ENCODE measurements at places on chromosomes 12 and 14.

DNA sequence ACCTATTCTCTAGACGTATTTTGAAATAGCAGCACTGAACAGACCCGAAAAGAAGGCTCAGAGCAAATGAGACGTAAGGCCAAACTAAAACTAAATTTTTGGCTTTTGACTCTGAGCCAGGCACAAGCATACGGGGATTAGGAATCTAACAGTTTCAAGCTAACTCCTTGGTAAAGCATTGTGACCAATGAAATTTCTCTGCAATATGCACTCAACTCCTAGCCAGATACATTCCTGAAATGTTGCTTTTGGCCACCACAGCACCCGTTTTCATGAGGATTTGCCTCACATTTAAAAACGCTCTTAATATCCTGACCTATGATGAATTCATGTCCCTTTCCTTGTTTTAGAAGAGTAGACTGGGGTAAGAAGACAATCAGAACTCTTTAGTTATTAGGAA, 53.1 kb upstream of the NPFF start:
- DNase-seq: no peak

DNA sequence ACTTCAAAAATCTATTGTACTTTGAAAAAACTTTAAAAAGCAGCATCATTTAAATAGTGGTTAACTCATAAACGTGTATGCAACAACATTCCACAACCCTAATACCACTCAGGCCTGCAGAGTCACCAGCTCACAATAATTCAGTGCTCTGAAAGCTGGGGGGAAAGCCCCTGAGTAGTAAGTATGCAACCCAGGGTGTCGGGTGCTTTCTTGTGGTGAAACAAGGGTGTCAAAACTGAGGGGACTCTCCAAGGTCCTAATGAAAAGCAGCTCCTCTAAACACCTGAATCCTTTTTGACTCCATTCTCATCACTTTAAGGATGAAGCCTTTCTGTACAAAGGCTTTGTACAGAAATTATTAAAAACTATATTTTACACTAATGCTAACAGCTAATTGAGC, 33.7 kb downstream of the FGFR1OP2 start:
- no peak for DNase-seq

- no peak for DNase-seq
These were observed 592.4 kb downstream of the SOX5 start for GRCh38 chr12:23356927-23357708.

DNA sequence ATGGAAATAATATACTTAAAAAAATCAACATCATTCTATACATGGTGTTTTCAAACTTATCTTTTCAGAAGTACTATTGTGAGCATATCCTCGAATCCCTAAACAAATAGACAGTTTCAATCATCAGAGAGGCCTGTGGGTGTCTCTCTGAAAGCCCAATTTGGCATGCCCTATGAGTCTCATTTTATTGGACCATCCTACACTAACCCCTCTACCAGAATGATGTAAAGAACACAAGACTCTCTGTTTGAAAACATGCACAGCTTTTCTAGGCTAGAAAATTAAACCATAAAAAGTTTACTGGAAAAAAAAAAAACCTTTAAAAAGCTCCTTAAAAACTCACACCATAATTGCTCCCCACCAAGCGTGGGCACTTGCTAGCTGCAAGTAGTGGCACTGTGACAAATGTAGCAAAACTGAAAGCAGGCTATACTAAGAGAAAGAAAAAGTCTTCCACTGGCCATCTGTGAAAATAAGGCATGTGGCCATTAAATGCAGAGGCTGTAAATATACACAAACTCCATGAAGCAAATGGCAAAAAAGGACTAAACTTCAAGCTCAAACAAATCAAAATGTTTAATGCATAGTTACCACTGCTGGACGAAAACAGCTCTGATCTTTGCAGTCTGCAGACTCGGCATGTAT, 394.2 kb downstream of the SOX5 start:
- DNase-seq: no peak

GRCh38 chr12:24011927-24012507, 62.5 kb upstream of the SOX5 start:
- DNase-seq: no peak

- DNase-seq: peak; percentile 30
These were observed 22.5 kb upstream of the C14orf132 start for GRCh38 chr14:96016501-96017160.

- DNase-seq: no peak
These were observed 22.1 kb downstream of the SLC6A13 start for GRCh38 chr12:240566-240965.
